ENCODE measurements at places on chromosomes 7 and 10.

- DNase-seq: peak; percentile 60
Measured at GRCh38 chr10:338171-339037, 203.1 kb downstream of the ZMYND11 start.

- no peak for DNase-seq
Measured at GRCh38 chr10:26729395-26729794, 31.9 kb downstream of the PDSS1 start.

DNA sequence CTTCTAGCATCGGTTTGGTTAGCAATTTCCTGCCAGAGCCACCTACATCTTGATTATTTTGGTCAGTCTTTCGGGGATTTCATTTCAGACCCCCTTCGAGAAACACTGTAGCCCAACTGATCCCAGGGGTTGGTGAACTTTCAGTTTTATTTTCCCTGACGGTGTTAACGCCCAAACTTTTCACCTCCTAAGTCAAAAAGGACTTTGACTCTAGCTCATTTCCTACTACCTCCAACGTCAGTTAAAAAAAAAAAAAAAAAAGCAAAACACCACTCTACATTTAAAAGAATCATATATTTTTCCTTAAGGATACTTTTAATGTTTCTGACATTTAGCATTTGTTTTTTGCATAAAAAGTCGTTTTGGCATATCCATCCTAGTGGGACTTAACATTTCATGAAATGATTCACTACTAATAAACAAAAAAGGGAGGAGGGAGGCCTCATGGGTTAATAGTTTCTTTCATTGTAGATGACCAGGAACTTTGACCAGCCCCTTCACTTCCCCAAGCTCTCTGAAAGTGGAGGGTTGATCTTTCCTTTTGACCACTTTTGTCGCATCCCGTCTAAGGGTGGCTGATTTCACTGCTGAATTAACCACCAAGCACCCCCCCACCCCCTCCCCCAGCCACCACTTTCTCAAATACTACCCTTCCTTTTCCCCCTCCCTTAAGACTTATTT, 764 bp upstream of the TCF7L2 start:
- DNase-seq: peak; percentile 16

DNA sequence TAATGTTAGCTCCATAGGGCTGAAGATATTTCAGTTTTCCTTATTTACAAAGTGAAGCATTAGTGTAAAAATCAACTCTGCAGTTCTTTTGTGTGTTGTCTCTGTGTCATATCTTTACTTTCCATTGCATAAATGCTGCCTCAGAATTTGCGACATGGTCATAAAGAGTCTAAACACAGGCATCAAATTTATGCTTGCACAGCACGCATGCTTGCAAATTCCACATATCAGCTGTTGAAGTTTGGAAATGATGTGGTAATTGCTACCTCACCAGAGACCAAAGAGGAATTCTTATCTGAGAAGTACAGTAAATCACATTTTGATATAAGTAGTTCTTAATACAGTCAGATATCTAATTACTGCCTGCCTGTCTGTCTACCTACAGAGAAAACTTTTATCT, 348.2 kb upstream of the GRM3 start:
- DNase-seq: no peak

GRCh38 chr10:124619802-124620490, 124.2 kb downstream of the FAM53B start:
- no peak for DNase-seq

- no peak for DNase-seq
Measured at GRCh38 chr7:138519061-138519798, 59.2 kb downstream of the TRIM24 start.

GRCh38 chr10:65753532-65753931, 1172.3 kb upstream of the LRRTM3 start:
- DNase-seq: no peak

- DNase-seq: no peak
Measured at GRCh38 chr10:49768731-49769130, 6.6 kb upstream of the OGDHL start.

DNA sequence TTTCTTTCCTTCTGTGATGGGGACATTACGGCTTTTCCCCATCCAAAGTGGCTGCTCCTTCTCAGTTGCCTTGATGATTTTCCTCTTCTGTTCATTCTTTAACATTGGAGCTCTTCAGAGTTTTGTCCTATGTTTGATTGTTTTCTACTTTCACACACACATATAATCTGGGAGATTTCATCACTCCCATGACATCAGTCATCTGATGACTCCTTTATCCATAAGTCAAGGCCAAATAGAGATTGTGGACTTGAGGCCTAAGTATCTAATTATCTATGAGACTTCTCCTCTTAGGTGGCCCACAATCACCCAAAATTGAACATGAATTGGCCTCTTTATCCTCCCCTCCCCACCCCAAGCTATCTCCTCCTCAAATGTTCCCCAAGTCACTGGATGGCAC, 5.3 kb upstream of the COL1A2 start:
- no peak for DNase-seq

DNA sequence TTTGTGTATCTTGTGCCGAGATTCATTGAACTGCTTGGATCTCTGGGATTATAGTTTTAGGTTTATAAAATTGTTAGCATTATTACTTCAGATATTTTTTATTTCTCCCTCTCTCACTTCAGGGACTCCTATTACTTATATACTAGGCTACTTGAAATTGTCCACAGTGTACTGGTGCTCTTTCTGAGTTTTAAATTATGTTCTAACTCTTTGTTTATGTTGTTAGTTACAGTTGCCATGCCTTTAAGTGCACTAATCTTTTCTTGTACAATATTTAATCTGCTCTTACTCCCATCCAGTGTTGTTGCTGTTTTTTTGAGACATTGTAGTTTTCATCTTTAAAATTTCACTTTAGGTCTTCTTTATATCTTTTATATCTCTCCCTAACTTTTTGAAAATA, 13.1 kb downstream of the PLEKHS1 start:
- DNase-seq: no peak

GRCh38 chr7:131008840-131009711, 275.1 kb upstream of the KLF14 start:
- no peak for DNase-seq

GRCh38 chr10:48771234-48771633, 86.6 kb downstream of the WDFY4 start:
- DNase-seq: no peak

DNA sequence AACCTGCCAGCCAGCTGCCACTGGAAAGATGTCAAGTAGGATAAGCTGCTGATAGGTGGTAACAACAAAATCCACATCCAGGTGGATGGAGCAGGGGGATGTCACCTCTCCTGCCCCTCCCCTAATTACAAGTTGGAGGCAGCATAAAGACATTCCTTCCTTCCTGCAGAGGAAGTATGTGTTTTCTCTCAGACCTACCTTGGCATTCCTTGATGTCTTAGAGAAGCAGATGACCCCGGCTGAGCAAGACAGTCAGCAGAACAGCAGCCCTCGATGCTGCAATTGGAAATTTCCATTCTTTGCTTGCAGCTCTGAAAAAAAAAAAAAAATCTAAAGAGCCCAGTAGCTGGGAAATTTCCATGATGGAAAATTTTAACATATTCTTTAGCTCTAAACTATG, 137.5 kb upstream of the MKLN1 start:
- no peak for DNase-seq

All from mucosa of gallbladder (tissue), 1 donor.